NCI-H187 (cell line): ENCODE measurements at places on chromosomes 3 and 15.

DNA sequence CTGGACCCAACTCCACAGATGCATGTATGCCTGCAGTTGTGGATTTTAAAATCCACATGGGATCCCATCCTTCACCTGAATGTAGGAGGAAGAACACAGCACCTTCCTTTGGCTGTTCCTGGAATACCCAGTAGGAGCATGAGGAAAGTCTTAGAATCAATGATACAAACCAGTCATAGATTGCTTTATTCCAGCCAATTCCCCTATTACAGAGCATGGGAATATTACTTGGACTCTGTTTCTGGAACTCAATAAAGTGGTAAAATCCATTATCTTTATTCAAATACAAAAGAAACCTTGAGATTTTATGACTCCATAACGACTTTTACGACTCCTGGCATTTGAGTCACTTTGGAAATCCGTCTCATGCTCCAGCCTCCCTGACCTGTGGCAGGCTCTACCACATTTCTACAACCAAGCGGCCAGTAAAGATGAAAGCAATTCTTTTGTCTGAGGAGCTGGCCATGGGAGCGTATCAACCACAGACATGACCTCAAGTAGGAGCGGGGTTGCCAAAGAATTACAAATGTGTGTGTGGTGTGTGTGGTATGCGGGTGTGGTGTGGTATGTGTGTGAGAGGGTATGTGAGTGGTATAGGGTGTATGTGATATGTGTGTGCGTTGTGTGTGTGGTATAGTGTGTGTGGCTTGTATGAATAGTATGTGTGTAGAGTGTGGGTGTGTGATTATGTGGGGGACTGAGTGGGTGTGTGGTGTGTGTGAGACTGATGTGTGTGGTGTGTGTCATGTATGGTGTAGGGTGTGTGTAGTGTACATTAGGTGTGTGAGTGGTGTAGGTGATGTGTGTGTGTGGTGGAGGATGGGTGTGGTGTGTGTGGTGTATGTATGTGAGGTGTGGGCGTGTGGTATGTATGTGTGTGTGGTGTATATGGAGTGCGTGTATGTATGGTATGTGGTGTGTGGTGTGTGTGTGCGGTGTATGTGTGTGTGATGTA is 40.0 kb downstream of the ARRDC4 start:
- DNase-seq: no peak

GRCh38 chr15:31294067-31294466 is 32.6 kb upstream of the KLF13 start:
- DNase-seq: no peak

DNA sequence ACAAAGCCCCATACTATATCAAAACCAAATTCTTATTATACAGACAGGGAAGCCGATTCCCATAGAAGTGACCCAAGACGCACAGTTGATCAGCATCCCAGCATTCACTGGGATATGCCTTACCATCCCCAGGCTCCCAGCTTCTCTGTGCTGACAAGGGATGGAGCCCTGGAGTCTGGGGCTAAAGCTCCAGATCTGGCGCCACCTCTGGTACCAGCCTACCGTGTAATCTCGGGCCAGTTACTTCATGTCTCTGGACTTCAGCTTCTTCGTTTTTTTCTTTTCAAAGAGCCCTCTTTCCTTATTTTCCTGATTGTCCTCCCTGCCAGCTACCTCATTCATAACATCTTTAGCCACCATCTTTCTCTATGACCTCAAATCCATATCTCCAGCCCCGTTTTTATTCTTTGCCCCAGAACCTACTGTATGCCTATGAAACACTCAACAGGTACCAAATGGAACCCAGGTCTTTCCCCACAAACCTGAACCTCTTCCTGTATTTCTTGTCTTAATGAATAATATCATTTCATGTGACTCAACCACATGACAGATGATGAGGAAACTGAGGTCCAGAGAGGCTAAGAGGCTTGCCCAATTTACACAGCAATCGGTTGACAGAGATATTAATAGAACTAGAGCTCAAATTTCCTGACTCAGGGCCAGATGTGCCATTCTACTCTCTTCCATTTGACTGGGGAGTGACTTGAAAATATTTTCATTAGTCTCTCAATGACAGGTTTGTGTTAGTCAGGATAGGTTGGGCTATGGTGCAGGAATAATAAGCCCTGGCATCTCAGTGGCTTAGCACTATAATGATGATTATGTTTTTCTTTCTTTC is 85.4 kb upstream of the TLE3 start:
- no peak for DNase-seq

DNA sequence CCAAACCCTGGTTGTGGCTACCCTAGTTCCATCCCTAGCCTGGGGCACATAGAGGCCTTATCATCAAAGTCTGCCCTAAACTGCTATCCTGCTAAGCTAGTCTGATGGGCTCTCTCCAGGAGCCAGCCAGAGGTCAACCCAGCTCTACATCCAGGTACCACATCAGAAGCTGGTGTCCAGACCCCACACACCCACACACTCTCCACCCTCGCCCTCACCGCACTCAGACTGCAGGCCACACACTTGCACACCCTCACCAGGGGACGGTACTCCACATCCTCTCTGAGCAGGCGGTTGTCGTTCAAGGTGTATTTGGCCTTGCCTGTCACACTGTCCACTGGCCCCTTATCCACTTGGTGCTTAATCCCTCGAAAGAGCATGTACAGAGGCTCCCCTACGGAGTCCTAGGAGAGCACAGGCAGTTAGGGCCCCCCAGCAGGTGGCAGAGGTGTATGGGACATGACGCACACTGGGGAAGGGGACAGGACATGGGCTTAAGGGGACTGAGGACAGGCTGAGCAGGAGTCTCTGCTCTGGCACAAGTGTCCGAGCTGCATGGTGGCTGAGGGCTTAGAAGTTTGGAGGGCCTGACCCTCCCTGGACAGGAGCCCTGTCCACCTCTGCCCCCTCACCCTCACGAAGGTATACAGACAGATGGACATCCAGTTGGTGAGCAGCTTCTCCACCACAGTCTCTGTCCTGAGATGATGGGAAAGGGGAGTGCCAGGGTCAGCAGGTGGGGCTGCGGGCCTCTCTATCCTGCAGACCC is 18.1 kb downstream of the PLXNB1 start:
- DNase-seq: no peak

DNA sequence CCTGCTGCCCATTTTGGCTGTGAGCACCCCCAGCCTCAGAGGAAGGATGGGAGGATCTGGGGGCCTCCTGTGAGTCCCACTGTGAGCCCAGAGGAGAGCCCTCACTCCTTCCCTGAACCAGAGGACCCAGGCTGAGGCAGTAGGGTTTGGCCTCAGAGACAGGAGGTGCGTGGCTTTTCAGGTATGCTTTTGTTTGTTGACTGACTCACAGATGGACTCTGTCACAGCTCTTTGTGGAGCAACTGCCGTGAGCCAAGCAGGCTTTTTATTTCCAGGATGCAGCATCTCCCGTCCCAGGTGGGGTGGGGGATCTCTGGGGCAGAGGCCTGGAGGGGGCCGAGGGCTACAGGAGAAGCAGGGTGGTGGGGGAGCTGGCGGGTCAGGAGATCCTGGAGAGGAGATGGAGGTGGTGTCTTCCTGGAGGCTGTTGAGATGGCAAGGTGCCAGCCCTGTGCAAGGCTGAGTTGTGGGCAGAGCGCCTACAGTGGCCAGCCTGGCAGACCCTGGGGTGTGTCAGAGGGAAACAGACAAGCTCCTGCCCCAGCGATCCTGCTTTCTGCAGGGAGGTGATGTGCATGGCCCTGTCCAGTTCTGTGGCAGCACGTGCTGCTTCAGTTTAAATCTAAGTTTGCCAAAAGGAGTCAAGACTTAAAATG is 24.0 kb downstream of the PLXNA1 start:
- no peak for DNase-seq

GRCh38 chr3:153052096-153052460 is 109.9 kb upstream of the RAP2B start:
- DNase-seq: no peak

DNA sequence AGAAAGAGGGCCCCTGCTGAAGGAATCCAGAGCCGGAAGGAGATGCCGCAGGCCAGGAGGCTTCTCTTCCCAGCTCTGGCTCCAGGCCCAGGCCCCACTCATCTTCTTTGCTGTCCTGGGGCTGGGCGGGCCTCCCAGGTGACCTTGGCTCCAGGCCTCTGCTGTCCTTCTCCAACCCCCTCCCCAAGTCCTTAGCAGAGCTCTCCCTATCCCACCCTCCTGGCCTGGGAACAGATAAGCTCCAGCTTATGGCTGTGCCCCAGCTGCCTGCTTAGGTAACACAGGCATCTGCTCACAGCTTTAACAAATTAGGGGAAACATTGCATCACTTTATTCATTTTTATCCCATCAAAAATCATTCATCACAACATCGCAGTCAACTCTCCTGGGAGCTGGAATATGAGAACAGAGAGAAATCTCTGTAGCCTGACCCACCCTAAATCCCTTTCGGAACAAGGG is 86.9 kb downstream of the SEMA5B start:
- no peak for DNase-seq

GRCh38 chr3:21326704-21327475 is 424.1 kb downstream of the ZNF385D start:
- no peak for DNase-seq

- DNase-seq: no peak
These were observed 62.9 kb downstream of the ZNF609 start for GRCh38 chr15:64523240-64523639.

GRCh38 chr3:177835008-177835407 is 637.7 kb upstream of the TBL1XR1 start:
- no peak for DNase-seq

- no peak for DNase-seq
These were observed 378.3 kb downstream of the CNTN4 start for GRCh38 chr3:2476996-2477395.

GRCh38 chr3:124960698-124961097 is 26.1 kb upstream of the MUC13 start:
- DNase-seq: no peak

GRCh38 chr3:157502916-157503595 is at the start of gene VEPH1:
VEPH1 (minus strand) TSS chr3:157503416; CDS start chr3:157495349, 8,067 bp downstream.
- no peak for DNase-seq

DNA sequence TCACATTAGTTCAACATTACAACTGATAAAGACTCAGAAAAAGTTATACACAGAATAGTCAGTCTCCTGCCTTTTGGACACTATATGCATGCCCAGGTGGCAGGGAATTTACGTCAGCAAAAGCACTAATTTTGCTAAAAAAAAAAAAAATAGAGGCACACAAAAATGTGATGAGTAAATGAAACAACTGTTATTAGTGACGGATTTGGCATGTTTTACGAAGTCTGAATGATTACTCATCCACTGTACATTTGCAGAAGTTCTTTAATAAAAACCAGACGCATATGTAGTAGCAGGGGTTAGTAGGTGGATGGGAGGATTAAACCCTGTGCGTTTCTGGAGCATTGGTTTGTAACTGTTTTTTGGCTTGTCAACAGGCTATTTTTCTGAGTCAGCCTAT is 99.0 kb downstream of the MITF start:
- DNase-seq: no peak

- DNase-seq: no peak
These were observed 186.5 kb downstream of the FOXP1 start for GRCh38 chr3:71397046-71397445.

- no peak for DNase-seq
These were observed 20.5 kb upstream of the OR5H1 start for GRCh38 chr3:98109807-98110549.

DNA sequence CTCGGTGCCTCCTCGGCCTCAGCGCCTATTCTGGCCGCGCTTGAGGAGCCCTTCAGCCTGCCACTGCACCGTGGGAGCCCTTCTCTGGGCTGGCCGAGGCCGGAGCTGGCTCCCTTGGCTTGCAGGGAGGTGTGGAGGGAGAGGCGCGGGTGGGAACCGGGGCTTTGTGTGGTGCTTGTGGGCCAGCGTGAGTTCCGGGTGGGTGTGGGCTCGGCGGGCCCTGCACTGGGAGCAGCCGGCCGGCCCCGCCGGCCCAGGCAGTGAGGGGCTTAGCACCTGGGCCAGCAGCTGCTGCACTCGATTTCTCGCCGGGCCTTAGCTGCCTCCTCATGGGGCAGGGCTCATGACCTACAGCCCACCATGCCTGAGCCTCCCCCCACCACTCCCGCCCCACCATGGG is 26.6 kb upstream of the TRIM42 start:
- DNase-seq: no peak

GRCh38 chr15:56929399-56929798 is 11.0 kb downstream of the TCF12 start:
- no peak for DNase-seq

GRCh38 chr3:43231276-43232000 is 54.9 kb upstream of the SNRK start:
- no peak for DNase-seq

DNA sequence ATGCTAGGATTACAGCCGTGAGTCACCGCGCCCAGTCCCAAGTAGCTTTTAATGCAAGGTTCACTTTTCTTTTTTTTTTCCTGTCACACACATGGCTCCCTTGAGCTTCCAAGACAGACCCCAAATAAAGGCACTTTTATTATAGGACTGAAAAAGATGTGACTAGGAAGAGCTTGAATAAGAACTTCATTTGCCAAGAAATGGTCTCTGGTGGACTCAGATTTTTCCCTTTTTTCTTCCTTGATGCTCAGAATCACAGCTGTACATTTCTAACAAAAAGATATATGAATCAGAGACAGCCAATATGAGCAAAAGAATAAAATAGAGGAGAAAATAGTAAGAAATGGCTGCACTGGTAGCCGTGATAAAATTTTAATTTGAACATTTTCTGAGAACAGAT is 337.2 kb downstream of the MAGI1 start:
- DNase-seq: no peak

DNA sequence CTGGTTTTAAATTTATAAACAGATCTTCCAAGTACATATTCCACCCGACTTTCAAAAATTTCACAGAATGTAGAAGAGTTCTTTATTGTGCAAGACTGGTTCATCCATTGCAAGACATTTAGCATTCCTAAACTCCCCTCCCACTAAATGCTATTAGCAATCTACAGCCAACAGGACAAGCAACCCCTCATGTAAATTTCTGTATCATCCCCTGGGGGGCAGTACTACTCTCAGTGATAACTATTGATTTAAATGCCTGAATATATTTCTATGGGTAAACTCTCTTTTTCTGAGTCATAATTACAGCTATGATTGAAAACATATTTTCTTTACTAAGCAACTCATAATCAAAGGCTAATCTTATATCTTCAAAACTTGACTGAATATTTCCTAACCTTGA is 10.7 kb upstream of the SLC15A2 start:
- no peak for DNase-seq

- no peak for DNase-seq
These were observed 242.3 kb downstream of the TLE3 start for GRCh38 chr15:69855258-69856000.

DNA sequence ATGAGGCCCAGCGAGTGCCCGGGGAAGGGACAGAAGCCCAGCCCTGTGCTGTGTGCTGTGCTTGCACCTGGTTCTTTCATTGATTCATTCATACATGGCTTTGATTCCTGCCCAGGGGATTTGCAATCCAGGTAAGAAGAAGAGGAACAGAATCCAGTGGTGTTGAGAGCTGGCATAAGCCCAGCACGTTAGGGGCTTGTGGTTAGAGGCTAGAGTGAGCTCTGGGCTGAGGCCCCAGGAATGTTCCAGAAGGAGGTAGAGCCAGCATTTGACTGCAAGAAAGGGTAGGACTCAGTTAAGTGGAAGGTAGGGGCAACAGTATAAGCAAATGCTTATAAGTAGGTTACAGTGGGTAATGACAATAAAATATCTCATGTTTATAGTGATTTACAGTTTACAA is 2.3 kb downstream of the VWA5B2 start:
- DNase-seq: no peak
